Brain pericyte (primary cell): ENCODE measurements at places on chromosomes 6 and 20.

DNA sequence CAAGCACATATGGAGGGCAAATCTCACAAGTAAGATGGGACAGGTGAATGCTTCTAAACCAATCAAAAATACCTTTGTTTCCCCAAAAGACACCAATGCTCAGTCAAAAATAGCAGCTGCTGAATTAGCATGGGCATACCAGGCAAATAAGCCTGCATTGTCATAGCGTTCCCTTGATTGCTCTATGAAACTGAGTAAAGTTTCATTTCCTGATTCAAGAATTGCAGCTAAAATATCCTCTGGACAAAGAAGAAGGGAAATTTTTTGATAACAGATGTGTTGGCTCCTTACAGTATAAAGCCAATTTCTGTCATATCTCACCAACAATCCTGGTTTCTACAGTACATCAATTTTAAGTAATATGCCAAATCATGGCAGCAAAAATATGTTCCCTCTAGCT lies 3.3 kb upstream of the TMEM14A start:
- DNase-seq, result no peak

GRCh38 chr6:112061605-112062004 lies 7.7 kb downstream of the CCN6 start:
- DNase-seq, result no peak

DNA sequence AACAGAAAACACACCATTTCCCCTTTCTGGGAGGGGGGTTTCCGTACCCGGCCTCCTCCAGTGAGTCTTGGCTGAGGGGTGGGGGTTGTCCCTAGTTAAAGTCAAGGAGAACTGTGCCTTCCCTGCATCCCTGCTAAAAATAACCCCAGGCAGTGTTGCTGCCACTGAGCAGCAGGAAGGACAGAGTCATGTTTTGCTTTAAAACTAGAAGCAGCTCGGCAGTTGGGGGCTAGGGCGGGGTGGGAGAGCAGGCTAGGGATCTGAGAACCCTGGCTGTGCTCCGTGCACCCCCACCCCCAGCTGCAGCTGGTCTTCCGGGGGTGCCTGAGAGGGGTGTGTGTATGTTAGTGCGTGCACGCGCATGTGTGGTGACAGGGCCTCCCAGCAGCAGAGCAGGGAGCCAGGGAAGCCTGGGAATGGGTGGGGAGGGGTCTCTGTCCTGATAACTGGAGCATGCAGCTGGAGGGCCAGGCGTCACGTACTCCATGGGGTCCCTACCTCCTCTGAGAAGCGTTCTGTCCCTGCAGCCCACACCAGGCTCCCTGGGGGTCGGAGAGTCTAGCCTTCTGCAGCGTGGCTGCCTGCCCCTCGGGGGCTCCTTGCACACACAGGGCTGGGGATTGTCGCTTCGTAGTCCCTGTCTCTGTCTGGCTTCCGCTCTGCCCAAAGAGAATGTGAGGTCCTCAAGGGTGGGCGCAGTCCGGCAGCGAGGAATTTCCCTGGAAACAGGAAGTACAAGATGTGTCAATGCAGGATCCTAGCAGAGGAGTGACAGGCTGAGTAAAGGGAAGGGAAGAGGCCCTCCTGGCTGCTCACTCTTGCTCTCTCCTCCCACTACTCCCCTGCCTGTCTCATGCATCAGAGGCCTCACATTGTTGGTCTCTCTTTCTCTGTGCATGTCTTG lies 16.8 kb upstream of the ARMC12 start:
- peak; percentile 90 for DNase-seq

- DNase-seq, result no peak
Measured at GRCh38 chr6:108721286-108721685, 126.9 kb upstream of the ARMC2 start.

GRCh38 chr6:75107913-75108312 lies 97.9 kb downstream of the COL12A1 start:
- DNase-seq, result no peak

- DNase-seq, result no peak
Measured at GRCh38 chr6:170052991-170053821, 237.7 kb downstream of the DLL1 start.

DNA sequence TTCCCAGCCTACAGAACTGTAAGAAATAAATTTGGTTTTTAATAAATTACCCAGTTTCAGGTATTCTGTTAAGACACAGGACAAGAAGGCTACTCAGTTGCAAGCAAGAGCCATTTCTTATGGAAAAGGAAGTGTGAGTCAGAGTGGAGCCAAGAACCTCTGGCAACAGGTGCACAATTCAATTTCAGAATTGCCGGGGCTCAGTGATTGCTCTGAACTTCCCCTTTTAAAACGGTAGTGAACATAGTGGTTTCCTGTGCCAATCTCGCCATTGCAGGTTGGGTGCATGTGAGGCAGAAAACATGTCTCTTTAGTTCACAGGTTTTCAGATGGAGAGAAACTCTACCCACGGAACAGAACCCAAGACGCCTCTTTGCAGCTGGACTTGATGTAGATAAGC lies 16.4 kb downstream of the PIGT start:
- no peak for DNase-seq

DNA sequence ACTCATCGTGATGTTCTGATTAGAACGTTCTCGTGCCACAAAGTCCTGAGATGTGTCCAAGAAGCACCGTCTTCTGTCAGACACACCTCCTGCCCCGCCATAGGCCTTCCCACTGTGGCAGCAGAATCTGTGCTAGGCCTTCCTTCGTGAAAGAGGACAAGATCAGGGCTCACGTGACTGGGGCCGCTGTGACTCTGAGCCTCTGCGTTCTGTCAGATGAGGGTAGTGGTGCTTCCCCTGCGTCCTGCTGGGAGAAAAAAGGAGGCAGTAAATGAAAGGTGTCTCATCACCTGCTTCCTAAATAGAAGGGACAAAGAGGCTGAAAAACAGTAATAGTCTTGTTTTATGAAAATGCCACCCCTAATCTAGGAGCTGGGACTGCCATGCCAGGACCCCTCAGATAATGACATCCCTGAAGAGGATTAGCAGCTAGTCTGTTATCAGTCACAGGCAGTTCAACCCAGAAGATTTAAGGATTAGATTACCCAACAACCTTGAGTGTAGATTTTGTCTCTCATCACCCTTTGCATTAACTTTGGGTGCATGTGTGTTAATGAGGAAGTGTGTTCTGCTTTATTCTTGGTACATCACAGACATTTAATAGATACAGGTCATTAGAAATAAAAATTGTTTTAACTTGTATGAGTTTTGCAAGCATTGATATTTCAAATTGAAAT lies 4.1 kb downstream of the DNAJC5 start:
- DNase-seq, result no peak

- no peak for DNase-seq
Measured at GRCh38 chr6:165854061-165854862, 191.2 kb upstream of the PDE10A start.

GRCh38 chr6:28922004-28922820 lies 1.6 kb downstream of the TRIM27 start:
- no peak for DNase-seq

- no peak for DNase-seq
Measured at GRCh38 chr6:5994234-5994998, 12.3 kb downstream of the NRN1 start.

DNA sequence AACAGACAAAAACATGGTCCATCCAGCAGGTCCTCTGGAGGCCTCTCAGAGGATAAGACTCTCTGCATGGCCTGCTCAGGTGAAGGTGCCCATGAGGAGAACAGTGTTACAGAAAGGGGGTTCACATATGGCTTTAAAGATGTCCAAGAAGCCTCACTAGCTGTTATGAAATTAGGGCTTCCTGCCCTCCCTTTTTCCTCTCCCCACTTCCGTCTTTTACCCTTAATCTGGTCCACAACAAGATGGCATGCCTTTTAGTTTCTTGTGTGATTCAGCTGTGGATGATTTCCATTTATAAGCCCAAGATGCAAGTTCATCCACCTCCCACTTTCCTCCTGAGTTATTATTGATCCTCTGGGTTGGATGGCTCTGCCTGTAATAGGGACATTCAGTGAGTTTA lies 14.0 kb downstream of the GCNT2 start:
- DNase-seq, result no peak

- no peak for DNase-seq
Measured at GRCh38 chr6:87754828-87755227, 52.8 kb upstream of the AKIRIN2 start.

DNA sequence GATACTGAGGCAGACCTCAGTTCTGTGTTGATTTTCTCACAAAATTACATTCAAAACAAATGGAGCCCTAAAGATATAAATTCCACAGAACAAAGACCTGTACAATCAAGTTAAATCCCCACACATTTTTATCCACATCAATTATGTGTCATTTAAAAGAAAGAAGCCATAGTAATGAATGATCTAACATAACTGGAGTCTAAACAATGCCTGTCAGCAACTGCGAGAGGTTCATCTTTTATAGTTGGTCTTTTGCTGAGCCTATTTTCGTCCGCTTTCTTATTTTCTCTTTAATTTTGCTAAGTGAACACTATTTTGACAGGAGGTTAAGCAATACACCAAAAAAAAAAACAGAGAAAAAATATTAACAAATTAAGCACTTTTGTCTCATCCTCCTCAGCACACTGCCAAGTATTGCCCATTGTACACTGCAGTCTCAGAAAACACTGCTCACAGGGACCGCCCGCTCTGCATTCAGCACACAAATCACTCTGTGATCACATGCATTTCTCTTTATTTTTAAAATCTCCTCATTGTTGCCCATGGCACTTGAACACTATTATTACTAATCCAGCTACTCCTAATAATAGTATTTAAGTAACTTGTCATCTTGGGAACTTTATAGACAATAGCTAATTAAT lies 140.8 kb downstream of the BTBD9 start:
- no peak for DNase-seq

DNA sequence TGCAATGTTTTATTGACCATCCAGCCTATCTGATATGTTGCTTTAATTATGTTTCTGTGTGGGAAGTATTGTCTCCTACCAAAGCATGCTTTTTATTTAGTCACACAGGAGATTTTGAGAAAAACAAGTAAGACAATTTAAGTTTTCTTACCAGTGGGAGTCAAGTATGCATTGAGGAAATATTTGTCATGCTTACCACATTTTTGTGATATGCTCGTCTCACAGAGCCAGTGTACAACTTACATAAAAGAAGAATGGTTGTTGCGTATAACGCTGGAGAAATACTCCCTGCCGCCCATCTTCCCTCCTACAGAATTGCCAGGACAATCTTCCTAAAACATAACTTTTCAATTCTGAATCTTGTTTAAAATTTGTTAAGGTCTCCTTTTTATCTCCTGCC lies 37.1 kb upstream of the FILIP1 start:
- DNase-seq, result no peak

DNA sequence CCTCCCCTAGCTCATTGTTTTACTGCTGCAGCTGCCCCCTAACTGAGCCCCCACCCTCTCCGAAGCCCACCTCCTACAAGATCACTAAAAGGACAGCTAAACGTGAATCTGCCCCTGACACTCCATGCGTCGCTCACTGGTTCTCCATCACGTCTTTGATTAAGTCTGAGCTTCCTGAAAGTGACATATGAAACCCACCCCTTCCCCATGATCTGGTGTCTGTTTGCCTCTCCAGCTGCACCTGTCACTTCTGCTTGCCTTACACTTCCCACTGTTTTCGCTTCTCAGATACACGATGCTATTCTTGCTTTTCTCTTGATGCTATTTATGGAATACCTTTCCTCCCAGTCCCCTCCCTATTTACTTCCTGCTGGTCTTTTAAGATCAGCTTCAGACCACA lies 8.0 kb upstream of the PERP start:
- no peak for DNase-seq

DNA sequence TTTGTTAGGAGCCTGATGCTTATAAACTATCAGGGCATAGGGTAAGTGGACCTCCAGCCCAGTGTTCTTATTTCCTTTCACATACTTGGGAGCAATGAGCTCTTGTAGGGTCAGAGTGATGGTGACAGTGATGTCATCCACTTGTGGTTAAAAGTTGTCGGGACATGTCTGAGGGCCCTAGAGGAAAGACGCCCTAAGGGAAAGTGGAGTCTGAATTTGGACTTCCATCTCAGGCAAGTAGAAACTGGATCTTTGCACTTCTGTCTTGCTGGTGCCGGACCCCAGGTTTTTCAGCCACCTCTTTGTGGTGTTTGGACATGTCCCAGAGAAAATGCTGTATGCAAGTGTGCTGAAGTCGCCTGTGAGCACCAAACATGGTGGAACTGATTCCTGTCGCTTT lies 900.5 kb downstream of the C6orf118 start:
- DNase-seq, result no peak

- no peak for DNase-seq
Measured at GRCh38 chr6:22153384-22154158, 143.3 kb downstream of the PRL start.

GRCh38 chr6:2103765-2104523 lies 141.5 kb downstream of the GMDS start:
- peak; percentile 68 for DNase-seq

- DNase-seq, result no peak
Measured at GRCh38 chr6:84860509-84860908, 96.1 kb upstream of the TBX18 start.

- DNase-seq, result no peak
Measured at GRCh38 chr6:45436544-45437438, 59.1 kb upstream of the SUPT3H start.

- no peak for DNase-seq
Measured at GRCh38 chr6:159832946-159833345, 32.9 kb downstream of the PNLDC1 start.

DNA sequence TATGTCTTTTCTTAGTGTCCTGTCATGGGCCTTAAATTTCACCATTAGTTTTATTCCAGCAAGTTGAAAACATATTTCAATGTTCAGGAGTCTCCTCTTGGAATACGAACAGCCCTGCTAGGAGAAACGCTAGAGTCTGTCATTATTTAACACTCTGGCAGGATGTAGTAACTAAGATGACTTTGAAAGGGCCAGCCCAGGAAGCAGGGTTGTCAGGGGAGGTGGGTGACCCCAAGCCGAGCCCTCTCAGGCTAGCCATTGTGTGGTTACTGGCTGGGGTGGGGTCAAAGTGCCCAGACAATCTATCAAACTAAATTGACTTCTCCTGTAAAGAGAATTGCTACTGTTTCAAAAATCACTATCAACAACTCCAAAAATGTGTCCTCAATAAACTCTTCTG lies 67.8 kb downstream of the LY86 start:
- DNase-seq, result no peak

DNA sequence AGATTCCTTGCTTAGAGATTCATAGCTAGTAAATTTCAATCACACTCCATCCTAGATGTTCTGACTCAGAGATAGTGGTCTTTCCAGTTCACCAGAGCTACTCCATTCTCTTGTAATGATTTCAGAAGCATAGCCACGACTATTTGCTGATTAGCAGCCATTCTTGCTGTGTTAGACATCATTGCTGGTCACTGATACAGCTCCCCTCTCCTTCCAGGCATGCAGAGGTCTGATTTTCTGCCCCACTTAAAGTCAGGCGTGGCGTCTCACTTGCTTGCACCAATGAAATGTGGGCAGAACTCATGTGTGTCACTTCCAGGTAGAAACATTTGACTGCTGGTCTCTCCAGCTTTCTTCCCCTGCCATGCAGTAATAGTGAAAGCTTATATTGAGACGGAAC lies 168.9 kb upstream of the JARID2 start:
- no peak for DNase-seq

GRCh38 chr6:25558155-25558817 lies 93.7 kb upstream of the SCGN start:
- no peak for DNase-seq

GRCh38 chr20:23061262-23061661 lies 11.8 kb upstream of the THBD start:
- DNase-seq, result no peak

- no peak for DNase-seq
Measured at GRCh38 chr20:9500121-9500520, 14.3 kb upstream of the LAMP5 start.
